Stimulated activated CD4-positive, alpha-beta T cell treated with anti-CD3 and anti-CD28 coated beads, Interleukin-15, amount 100 ng/mL, for 1 hour (primary cell): ENCODE measurements at places on chromosomes 4 and X.

DNA sequence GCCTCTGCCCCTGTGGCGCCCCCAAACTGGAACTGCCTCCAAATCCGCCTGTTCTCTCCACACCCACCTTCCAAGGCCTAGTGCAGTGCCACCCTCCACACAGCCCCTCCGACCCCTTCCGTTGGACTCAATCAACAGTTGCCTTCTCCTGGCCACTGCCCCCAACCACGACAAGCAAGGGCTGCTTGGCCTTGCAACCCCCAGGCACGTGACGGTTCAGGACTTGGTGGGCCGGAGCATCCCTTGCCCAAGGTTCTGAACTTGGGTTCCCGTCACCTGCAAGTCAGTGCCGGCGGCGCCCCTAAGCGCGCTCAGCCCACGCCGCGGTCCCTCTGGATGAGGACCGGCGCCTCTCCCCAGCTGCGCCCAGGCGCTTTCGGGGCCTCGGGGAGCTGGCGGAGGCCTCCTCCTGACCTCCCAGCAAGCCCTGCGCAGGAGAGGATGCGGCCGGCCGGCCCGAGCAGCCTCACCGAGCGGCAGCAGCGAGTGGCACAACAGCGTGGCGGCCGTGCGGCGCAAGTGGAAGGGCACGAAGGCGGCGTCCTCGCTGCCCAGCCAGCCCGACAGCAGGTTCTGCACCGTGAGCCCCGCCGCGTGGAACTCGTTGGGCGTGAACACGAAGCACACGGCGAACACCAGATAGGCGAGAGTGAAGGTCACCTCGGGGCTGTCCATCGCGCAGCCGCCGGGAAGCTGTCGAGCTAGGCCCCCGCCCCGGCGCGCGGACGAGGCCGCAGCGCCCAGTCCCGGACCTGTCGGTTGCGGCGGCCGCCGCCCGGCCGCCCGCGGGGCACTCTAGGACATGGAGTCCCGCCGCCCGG is 750 bp downstream of the TMEM129 start:
- DNase-seq: no peak

GRCh38 chrX:154437971-154438893 is 1.3 kb downstream of the GDI1 start:
- DNase-seq: no peak

DNA sequence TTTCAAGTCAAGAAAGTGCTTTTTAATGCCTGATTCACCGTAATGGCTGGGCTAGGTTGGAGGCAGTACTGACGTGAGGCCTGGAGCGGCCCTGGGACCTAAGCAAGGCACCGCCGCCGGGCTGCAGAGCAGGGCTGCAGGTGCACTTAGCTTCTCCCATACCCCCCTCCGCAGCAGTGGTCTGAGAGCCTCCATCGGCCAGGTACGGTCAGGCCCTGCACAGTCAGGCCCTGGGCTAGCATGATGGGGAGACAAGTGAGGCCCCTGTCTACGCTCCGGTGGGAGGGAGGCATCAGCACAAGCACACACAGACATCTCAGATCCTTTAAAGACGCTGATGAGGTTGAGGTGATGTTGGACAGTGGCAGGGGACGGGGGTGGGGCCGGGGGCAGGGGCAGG is 4.7 kb downstream of the MAEA start:
- no peak for DNase-seq

GRCh38 chr4:165088366-165088765 is 24.3 kb downstream of the TMEM192 start:
- no peak for DNase-seq
